Omental fat pad (tissue), 4 donors: ENCODE measurements at places on chromosomes 13 and 19.

DNA sequence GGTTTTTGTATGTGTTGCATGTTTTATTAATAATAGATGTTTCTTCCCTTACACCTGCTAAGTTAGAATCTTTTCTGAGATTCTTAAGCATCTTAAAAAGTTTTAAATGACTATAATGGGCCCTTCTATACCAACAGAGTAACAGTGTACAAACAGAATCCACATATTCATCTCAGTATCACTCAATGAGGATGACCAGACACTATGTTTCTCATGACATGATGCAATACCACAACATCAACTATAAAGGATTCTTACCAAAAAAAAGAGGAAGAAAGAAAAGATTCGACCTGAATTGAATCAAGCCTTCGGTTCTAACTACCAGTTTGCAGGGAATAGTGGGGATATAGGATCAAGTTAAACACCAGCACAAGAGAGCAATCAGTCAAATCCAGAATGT, 56.5 kb downstream of the INTS6 start:
- no peak for DNase-seq

DNA sequence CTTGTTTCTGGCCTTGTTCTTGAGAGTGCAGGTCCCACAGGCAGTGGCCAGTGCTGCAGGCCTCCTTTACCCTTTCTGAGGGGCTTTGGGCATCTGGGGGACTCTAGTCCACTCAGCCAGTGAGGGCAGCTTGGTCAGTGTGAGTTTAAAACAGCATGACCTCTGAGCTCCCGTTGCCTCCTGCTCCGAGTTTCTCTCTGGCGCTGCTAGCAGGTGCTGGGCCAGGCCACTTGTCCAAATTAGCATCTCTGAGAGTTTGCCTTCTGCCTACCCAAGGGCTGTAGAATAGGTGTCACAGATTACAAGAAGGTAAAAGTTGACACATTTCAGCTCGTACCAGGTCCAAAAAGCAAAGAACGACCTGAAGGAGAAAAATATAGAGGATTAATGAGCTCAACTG, 105.9 kb downstream of the SIPA1L3 start:
- no peak for DNase-seq

DNA sequence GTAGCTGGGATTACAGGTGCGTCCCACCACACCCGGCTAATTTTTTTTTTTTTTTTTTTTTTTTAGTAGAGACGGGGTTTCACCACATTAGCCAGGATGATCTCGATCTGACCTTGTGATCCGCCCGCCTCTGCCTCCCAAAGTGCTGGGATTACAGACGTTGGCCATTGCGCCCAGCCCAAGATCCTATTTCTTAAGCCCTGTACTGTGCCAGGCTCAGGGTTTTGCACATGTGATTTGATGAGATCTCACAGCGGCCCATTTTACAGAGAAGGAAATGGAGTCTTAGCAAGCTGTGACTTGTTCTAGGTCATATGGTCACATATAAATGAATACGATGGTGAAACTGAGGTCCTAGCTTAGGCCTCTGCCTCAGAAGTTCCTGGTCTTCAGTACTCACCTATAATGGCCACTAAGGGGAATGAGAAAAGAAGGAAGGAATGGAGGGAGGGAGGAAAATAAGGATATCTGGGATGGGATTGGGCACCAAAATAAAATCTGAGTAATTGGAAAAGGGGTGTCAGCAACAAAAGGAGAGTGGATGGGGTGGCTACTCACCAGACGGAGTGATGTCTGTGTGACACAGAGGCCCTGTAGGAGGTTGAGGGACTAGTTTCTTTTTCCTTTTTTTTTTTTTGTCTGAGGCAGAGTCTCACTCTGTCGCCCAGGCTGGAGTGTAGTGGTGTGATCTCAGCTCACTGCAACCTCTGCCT, 1.3 kb downstream of the OSCAR start:
- no peak for DNase-seq

- no peak for DNase-seq
These were observed 607 bp downstream of the NFIC start for GRCh38 chr19:3366753-3367627.

GRCh38 chr19:49952479-49952836, 8.5 kb downstream of the SIGLEC11 start:
- DNase-seq = no peak

DNA sequence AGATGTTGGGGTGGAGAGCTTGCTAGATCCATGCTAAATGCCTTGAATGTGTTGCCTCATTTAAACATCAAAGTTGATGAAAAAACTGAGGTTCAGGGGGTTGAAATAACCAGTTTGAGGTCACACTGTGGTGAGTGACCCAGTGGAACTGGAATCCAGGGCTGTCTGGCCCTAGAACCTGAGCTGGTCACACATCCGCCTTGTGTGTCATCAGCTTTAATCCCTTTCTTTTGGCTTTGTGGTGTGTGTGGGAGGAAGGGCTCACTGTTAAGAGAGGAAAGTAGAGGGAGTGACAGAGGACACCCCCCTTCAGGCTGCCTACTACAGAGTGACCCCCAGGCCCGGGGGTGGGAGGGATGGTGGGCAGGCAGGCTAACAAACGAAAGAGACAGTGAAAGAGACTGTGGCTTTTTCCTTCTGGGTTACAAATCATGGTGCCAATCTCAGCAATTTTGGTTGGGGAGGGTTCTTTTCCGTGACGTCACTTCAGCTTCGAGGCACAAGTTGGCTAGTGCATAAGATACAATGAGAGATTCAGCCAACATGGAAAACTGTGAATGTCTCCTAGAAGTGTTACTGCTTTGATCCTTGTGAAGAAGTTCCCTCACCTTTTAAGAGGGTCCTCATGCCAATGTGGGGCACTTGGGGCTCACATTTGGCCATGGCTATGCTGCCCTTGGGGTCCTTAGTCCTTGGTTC, 164.9 kb downstream of the DLEU7 start:
- no peak for DNase-seq

- DNase-seq = no peak
These were observed 556 bp downstream of the CACTIN start for GRCh38 chr19:3625996-3626472.

DNA sequence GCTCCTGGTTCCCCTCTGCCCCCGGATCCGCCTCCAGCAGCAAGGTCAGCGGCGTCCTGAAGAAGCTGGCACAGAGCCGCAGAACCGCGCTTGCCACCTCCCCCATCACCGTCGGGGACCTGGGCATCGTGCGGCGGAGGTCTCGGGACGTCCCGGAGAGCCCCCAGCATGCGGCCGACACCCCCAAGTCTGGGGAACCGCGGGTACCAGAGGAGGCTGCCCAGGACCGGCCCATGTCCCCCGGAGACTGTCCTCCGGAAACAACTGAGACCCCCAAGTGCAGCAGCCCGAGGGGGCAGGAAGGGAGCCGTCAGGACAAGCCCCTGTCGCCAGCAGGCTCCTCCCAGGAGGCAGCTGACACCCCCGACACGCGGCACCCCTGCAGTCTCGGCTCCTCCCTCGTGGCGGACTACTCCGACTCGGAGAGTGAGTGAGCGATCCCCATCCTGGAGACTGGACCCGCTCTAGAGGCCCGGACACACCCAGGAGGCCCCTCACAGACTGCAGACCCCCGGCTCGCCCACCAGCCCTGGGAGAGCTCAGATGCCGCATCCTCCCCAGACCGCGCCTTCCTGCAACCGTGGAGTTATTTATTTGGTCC, 1.6 kb upstream of the MRI1 start:
- no peak for DNase-seq

- DNase-seq = no peak
These were observed 519 bp downstream of the ZNF551 start for GRCh38 chr19:57682226-57682766.

DNA sequence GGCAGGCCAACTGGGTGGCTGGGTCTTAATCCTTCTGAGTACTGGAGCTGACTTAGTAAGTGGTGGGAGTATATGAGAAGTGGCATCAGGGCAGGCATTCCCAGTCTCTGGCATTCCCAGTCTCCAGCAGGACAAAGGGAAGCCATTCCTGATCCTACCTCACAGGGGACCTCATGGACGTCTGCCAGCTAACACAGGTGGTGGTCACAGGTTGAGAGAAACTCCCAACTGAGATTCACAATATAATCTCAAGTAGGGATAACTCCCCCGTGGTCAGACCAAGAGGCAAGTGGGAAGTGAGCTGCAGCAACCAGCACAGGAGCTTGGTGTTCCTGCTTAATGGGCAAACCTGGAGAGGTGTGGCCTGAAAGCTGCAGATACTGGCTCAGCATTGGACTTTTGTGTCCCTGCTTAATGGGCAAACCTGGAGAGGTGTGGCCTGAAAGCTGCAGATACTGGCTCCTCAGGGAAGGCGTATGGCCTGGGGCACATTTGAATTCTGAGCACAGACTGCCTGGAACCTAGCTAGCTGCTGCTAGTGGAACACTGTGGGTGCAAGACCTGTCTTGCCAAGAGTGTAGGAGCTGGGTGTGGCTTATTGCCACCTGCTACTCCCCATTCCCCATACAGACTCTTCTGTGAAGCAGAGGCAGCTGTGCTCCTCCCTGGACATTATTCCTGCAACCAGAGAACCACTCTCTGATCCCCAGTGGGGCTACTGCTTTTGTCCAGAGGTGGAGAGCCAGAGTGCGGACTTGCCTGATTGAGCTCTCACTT, 25.9 kb upstream of the OR10H2 start:
- no peak for DNase-seq

- DNase-seq = no peak
These were observed at the start of gene TSC22D1 for GRCh38 chr13:44575741-44576350. Gene TSC22D1, minus strand, starts transcription at chr13:44576330. Its CDS starts 256 bp downstream, at chr13:44576074.

- no peak for DNase-seq
These were observed 6.9 kb upstream of the PLEKHF1 start for GRCh38 chr19:29658221-29658991.

GRCh38 chr13:29621841-29622240, 26.4 kb upstream of the SLC7A1 start:
- DNase-seq = no peak

DNA sequence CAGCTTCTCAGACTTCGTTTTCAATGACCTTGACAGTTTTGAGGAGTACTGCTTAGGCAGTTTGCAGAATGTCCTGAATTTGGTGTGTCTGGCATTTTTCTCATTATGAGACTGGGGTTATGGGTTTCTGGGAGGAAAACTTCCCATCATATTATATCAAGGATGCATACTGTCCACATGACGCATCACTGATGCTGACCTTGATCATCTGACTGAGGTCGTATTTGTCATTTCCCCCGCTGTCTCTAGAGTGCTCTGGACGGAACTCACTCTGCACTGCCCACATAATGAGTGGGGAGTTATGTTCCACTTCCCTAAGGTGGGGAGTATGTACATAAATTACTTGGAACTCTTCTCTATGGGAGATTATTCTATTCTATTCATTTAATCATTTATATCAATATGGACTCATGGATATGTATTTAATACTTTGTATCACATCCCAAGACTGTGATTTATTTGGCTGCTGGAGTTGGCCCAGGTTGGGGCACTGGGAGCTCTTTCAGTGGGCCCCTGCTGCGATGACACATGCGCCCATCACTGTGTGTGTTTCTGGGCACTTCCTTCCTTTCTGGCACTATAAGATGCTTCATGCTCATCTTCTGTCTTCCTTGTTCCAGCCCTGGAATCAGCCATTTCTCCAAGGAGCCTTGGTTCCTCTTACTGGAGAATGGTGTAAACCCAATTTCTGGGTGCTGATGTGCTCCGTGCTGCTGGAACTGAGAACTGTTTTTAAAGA, 138.6 kb downstream of the MIPEP start:
- no peak for DNase-seq

DNA sequence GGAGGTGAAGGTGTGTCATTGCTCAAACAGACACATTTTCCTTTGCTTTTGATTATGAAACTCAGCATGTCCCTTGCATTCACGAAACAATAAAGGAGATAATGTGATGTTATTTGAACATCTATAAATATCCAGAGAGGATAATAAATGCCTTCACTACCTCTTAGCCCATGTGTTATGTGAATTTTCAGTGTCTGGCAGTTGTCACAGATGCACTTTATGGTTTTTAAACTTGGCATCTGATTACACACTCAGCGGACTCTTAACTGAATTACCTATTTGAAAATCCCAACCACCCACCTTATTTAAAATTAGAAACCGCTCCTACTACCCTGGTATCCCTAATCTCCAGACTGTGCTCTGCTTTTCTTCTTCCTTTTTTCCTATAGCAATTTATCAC, 254.2 kb downstream of the COG6 start:
- no peak for DNase-seq

- DNase-seq = no peak
These were observed 3.1 kb upstream of the BEST2 start for GRCh38 chr19:12748489-12748888.

DNA sequence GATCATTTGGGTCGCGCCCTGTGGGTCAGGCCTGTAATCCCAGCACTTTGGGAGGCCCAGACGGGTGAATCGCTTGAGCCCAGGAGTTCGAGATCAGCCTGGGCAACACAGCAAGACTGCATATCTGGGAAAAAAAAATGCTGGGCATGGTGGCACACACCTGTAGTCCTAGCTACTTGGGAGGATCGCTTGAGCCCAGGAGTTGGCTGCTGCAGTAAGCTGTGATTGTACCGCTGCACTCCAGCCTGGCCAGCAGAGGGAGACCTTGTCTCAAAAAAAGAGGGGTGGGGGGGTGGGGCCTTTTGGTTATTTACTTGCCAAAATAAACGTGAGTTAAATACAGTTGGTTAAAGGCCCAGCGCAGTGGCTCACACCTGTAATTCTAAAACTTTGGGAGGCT, 9.8 kb upstream of the ZNF544 start:
- DNase-seq = no peak

GRCh38 chr19:4456476-4456842, 1.1 kb downstream of the UBXN6 start:
- no peak for DNase-seq

- no peak for DNase-seq
These were observed 242.4 kb downstream of the KCNRG start for GRCh38 chr13:50257646-50258045.

DNA sequence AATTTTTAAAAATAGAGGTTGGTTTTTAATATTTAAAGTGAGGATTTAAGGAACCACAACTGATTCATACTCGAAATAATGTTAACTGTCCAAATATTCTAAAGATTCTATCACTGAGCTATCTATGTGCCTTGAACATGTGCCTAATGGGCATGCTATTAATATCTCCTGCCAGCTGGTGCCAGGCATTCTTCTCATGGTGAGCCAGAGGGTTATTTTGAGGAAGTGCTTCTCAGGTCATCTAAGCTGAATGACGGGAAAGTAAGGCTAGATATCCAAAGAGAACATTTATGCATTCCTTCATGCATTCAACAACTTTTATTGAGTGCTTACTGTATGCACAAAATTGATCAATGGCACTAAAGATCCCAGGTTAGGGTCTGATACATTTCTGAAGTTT, 138.2 kb downstream of the PIBF1 start:
- no peak for DNase-seq

DNA sequence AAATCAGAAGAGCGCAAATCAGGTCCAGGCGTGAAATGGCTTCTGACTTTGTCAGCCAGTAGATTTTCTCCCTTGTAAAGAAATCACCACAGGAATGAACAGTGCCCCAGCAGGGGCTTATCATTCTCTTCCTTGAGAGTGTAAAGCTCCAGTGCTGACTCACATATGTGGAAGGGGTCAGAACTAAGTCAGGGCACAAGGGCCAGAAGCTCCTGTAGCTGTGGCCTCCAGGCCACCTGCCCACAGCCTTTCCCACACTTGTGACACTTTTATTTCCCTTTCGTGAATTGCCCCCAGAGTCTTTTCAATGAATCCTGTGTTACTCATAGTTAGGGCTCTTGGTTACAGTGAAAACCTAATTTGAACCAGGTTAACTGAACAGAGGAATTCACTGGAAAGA, 99.6 kb downstream of the SUCLA2 start:
- DNase-seq = no peak
